ENCODE measurements at places on chromosomes 13 and 19.

DNA sequence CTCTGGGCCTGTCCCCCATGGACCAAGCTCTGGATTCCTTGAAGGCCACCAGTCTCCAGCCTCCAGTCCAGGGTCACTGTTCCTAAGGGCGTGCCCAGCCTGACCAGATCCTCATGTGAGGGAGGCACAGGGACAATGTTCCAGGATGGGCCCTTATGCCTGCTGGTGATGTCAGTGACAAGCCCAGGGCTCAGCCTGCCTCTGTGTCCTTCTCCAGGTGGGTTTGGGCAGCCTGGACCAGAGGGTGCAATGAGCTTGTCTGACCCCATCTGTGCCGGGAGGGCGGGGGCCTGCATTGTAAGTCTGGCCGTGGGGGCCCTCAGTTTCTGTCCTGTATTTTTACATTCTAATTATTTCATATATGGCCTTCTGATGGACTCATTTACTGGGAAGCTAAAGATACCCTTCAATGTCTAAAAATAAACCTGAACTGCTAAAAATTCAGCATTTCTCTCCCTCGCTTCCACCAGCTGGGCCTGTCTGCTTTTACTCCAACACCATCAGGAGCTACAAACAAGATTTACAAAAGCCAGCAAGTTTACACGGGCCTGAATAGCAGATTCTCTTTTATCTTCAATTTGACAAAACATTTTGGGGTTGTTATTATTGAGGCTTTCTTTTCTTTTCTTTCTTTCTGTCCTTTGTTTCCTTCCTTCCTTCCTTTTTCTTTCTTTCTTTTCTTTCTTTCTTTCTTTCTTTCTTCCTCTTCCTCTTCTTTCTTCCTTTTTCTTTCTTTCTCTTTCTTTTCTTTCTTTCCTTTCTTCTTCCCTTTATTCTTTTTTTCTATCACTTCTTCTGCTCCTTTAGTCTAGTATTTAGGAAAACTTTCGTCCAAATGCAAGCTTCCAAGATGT lies 34.2 kb upstream of the C19orf12 start:
- DNase-seq = no peak

DNA sequence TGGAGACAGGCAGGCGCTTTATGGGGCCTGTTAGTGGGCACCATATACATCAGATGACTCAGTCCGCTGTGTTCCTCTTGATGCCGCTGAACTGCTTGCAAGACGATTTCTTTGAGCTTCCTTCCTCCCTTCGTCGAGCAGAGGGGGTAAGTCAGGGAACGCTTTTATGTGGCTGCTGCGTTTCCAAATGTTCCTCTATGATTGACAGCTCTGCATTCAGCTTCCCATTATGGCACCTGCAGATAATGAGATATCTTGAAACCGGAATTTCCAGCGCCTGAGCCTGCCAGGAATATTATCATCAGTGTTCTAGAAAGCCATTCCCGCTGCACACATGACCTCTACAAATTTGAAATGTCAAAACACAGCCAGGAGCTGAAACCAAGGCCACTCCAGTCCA lies 257.0 kb downstream of the TSHZ3 start:
- DNase-seq = no peak

DNA sequence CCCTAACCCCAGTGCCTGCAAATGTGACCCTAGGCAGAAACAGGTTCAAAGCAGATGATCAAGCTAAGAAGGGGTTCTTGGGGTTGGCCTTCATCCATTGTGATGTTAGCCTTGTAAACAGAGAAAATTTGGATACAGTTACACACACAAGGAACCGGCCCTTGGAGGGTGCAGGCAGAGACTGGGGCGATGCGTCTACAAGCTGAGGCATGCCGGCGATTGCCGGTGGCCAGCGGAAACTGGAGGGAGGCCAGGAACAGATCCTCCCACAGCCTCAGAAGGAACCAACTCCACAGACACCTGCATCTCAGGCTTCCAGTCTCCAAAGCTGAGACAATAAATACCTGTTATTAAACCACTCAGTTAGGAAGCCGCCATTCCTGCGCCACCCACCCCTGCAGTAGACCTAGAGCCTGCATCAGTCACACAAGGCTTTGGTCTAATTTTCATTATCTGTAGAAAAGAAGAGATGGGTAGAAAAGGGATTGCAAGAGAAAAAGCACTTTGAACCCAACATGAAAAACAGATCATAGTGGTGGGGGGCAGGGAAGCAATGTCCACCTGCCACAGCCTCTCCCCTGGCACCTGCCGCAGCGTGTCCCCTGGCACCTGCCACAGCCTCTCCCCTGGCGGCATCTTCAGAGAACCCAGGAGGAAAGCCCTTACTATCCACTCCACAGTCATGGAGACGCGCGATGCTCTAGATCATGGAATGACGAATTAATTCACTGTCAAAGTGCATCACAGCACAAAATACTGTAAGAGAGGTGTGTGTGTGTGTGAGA lies 119.7 kb upstream of the SOX1 start:
- DNase-seq = no peak

GRCh38 chr13:78133511-78133910 lies 214.9 kb upstream of the EDNRB start:
- DNase-seq = no peak

Measured in activated T-cell treated with anti-CD3 and anti-CD28 coated beads, Interleukin-2, amount 50 U/mL, for 4 hours (primary cell).